T-helper 2 cell treated with Interferon-gamma antibody and Interleukin-4, amounts not matched to agents 5 μg/mL and 100 μg/mL, for 36 hours (primary cell): ENCODE measurements at places on chromosomes 11 and 22.

- H3K36me3 ChIP-seq: no peaks in the 10 kb centered on the region
- H3K27ac ChIP-seq: no peak overlapping the region
- no peaks in the 10 kb centered on the region for H3K4me1 ChIP-seq
Observed at GRCh38 chr11:34680918-34681586, 60.2 kb downstream of the EHF start.

DNA sequence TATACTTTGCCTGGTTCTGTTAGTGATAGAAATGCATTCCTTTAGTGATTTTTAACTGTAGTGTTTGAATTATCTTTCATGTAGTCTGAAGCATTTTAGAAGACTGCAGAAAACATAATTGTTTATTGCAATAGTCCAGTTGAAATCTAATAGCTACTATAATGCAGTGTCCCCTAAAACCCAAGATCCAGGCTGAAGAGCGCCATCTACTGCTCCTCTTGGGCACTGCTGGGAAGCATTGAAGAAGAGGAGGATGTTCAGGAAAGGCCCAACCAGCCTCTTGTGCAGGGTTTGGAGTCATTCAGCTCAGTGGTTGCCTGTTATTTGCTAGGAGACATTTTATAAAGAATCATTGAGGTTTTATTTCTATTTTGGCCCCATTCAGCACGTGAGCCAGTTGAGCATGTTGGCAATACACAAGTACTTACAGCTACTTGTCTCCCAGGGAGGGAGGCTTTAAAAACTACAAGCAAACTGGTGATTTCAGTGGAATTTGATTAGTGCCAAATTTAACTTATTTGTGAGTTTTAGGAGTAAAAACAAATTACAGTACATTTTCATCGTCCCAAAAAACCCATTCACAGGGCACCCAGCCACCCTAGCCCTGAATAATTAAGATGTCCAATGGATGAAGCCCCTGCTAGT lies 74.9 kb upstream of the HORMAD2 start:
- peaks cover 19% of the 10 kb centered on the region for H3K36me3 ChIP-seq
- no peak overlapping the region for H3K27ac ChIP-seq
- peak; percentile 45 for DNase-seq
- peaks cover 9% of the 10 kb centered on the region for H3K4me1 ChIP-seq

DNA sequence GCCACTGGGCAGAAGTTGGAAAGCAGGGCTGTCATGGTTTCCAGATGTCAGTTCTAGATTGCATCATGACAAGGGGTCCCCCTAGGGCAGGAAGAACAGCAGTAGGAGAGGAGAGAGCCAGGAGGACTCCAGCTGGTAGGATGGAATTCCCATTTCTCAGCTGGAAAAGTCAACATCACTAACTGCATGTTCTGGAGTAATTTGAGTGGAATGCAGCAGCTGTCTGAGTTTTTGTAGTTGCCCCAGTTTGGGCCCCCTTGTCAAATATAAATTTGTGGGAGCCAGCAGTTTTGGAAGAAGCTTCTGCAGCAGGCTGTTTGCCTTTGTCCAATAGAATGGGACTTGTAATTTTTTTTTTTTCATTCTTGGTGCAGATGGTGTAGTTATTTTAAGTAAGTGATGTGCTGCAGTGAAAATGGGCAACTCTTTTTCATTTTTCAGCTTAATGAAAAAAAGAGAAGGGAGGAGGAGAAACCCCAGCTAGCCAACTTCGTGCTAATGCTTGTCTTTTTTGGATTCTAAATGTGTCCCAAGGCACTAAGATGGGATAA lies 86.9 kb downstream of the LDLRAD3 start:
- H3K4me1 ChIP-seq: no peaks in the 10 kb centered on the region
- H3K27me3 ChIP-seq: peaks cover 3% of the 10 kb centered on the region
- DNase-seq: no peak
- H3K4me3 ChIP-seq: no peak overlapping the region
- H3K36me3 ChIP-seq: no peaks in the 10 kb centered on the region

DNA sequence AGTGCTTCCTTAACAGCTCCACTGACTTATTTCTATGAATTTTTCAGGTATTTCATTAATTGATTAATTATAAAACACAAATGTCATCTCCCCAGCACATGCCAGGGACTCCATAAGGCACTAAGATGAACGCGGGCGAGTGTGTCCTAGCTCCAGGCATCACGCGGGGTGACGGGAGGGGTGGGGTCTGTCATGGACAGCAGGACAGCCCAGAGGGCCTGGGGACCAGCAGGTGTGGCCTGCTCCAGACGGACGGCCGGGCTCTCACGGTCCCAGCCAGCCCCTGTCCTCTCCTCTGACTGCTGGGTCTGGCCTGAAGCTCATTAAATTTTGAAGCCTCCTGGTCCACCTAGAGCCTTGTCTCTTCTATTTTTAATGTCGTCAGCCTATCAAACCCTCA lies 531.1 kb downstream of the BRD1 start:
- no peak for DNase-seq
- no peak overlapping the region for H3K27ac ChIP-seq
- no peaks in the 10 kb centered on the region for H3K36me3 ChIP-seq
- no peaks in the 10 kb centered on the region for H3K27me3 ChIP-seq
- H3K4me1 ChIP-seq: no peaks in the 10 kb centered on the region

DNA sequence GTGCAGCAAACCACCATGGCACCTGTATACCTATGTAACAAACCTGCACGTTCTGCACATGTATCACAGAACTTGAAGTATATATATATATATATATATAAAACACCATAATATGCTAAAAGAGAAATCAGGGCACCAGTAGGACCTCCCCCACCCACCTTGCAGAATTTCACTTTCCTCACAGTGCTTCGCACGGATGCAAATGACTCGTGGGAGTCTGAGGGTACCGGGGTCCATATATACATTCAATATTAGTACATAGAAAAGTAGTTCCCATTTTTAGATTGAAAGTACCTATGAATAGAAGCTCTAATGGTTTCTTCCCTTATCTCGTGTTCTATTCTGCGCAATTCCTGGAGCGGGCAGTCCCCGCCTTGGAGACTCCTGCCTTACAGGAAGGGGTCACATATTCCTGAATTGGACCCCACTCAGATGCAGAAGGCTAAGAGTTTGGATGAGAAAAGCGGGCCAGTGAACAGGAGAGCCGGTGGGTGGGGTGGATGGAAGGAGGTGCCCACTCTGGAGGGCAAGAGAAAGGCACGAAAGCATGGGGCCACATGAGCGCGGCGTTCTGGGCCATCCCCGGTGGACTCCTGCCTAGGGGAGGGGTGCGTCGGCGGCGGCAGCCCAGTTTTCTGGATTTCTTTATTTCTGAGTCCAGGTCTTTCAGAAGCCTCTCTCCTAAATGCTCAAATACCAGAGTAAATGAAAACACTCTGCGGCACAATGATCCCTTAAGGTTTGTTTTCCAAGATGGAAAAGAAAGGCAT lies 136.3 kb downstream of the ETS1 start:
- H3K4me3 ChIP-seq: no peak overlapping the region
- no peaks in the 10 kb centered on the region for H3K27me3 ChIP-seq
- no peak for DNase-seq
- H3K4me1 ChIP-seq: peaks cover 41% of the 10 kb centered on the region
- H3K36me3 ChIP-seq: peaks cover 34% of the 10 kb centered on the region
- no peak overlapping the region for H3K27ac ChIP-seq

DNA sequence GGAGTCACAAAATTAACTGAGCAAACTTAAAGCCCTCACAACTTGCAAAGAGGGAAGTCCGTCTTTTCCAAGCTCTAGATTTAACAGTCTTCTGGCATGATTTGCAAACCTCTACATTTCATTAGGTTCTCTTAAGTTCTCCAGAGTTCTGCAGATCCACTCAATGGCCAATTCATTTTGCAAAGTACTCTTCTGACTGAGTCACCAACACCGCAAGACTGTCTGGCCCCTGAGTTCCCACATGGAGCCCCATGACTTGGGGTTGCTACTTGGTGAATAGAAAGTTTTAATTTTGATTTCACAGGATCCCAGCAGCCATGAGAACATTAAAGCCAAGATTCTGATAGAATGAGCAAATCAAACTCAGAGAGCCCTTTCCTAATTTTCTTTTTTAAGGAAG lies 134.5 kb downstream of the PLEKHA7 start:
- H3K27me3 ChIP-seq: no peaks in the 10 kb centered on the region
- no peak for DNase-seq
- H3K4me3 ChIP-seq: no peak overlapping the region
- no peak overlapping the region for H3K27ac ChIP-seq
- no peaks in the 10 kb centered on the region for H3K4me1 ChIP-seq
- no peaks in the 10 kb centered on the region for H3K36me3 ChIP-seq

DNA sequence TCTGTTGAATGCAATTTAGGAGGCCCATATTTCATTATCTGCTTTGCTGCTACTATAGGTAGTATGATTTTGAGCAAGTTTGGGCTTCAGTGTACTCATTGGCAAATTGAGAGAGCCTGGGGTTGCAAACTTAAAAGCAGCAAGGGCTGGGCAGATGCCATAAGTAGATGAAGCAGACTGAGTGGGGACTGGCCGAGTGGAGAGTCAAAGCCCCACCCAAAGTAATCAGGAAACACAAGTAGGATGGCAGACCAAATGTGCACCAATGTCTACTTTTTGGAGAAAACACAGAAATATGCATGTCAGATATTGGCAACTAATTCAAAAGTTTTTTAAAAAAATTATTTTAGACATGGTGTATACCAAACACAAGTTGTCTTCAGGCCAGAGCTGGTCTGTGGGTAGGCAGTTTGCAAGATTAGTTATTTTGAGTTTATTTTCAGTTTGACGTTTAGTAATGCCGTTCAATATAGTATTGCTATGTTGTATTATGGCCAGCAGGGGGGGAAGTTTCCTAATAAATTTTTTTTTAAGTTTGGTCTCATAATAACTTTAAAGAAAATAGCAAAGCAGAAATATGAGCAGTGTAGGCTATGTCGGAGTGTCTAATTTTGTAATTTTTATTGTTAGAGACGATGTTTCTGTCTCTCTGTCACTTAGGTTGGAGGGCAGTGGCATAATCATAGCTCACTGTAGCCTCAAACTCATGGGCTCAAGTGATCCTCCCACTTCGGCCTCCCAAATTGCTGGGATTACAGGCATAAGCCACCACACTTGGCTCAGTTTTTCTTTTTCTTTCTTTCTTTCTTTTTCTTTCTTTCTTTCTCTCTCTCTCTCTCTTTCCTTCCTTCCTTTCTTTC lies 105.1 kb downstream of the HIPK3 start:
- H3K27ac ChIP-seq: no peak overlapping the region
- H3K36me3 ChIP-seq: no peaks in the 10 kb centered on the region
- peaks cover 17% of the 10 kb centered on the region for H3K27me3 ChIP-seq
- H3K4me3 ChIP-seq: no peak overlapping the region
- peaks cover 2% of the 10 kb centered on the region for H3K4me1 ChIP-seq

- DNase-seq: no peak
- H3K4me3 ChIP-seq: no peak overlapping the region
- no peaks in the 10 kb centered on the region for H3K4me1 ChIP-seq
- H3K27me3 ChIP-seq: no peaks in the 10 kb centered on the region
Observed at GRCh38 chr22:41899110-41899509, 15.8 kb downstream of the SHISA8 start.

DNA sequence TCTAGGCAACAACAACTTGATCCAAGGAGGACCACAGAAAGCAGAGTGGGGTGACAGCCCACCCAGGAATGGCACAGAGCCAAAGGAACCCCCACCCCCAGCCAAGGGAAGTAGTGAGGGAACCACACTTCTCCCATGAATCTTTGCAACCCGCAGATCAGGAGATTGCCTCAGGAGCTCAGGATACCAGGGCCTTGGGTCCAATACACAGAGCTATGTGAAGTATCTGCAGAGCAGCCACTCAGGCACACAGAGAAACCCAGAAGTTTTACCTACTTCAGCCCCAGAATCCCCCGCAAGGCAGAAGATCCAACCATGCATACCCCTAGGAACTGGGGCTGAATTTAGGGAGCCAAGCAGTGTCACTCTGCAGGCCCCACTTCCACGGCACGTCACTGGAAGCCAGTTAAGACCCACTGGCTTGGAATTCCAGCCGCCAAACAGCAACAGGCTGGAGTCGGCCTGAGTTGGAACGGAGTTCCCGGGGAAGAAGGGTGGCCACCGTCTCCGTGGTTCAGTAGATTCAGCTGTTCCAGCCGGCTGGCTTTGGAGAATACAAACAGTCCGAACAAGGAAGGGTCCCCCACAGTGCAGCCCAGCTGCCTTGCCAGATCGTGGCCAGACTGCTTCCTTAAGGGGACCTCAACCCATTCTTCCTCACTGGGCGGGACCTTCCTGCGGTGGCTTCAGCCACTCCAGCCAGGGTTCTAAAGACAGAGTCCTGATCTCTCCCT lies 174.1 kb downstream of the TTC28 start:
- no peak for DNase-seq
- no peaks in the 10 kb centered on the region for H3K4me1 ChIP-seq
- no peak overlapping the region for H3K27ac ChIP-seq
- peaks cover 11% of the 10 kb centered on the region for H3K27me3 ChIP-seq

- H3K4me1 ChIP-seq: peaks cover 15% of the 10 kb centered on the region
- DNase-seq: no peak
- H3K27ac ChIP-seq: no peak overlapping the region
- H3K4me3 ChIP-seq: peak overlapping the region; percentile 53
- H3K36me3 ChIP-seq: no peaks in the 10 kb centered on the region
Observed at GRCh38 chr11:16604794-16605388, 133.6 kb upstream of the C11orf58 start.

DNA sequence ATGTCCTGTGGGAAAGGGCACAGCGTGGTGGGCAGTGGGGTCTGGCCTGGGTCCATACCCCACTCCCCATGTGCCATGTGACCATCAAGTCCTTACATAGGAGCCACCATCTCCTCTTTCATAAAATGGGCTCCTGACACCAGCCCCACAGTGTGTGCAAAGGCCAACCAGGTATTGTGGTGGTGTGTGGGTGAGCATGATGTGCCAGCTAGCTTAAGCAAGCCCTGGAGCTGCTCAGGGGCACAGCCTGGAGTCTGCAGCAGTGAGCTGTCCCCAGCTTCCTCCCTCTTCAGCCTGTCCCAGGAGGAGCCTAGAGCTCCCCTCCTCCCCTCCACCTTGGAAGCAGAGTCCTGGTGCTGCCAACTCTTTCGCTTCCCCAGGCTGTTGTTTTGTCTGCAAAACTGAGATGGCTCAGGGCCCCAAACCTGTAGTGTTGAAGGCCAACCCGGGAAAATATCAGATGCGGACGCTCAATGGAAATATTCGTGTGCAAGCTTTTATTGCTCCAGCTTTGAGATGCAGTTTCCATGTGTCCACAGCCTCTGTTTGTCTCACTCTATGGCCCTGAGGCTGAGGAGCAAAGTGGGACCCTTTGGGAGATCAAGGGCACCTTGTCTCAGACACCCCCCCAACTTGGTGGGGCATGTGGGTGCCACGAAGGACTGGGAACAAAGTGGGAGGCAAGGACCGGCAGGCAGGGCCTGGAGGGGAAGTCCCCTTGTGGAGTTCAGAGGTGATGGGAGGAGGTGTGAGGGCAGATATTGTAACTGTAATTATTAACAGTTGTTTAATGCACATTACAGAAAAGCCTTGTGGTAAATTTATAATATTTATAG lies 92.6 kb downstream of the CTTN start:
- no peak overlapping the region for H3K27ac ChIP-seq
- H3K4me1 ChIP-seq: peaks cover 1% of the 10 kb centered on the region
- DNase-seq: no peak
- no peaks in the 10 kb centered on the region for H3K36me3 ChIP-seq
- H3K27me3 ChIP-seq: no peaks in the 10 kb centered on the region

- H3K4me3 ChIP-seq: no peak overlapping the region
- no peak overlapping the region for H3K27ac ChIP-seq
- peak; percentile 53 for DNase-seq
- peaks cover 17% of the 10 kb centered on the region for H3K4me1 ChIP-seq
Observed at GRCh38 chr11:75673977-75674582, 5.2 kb upstream of the MAP6 start.
